ENCODE measurements at places on chromosomes 1 and 21.

GRCh38 chr1:34740161-34740868 is 14.5 kb upstream of the GJB5 start:
- DNase-seq = no peak

DNA sequence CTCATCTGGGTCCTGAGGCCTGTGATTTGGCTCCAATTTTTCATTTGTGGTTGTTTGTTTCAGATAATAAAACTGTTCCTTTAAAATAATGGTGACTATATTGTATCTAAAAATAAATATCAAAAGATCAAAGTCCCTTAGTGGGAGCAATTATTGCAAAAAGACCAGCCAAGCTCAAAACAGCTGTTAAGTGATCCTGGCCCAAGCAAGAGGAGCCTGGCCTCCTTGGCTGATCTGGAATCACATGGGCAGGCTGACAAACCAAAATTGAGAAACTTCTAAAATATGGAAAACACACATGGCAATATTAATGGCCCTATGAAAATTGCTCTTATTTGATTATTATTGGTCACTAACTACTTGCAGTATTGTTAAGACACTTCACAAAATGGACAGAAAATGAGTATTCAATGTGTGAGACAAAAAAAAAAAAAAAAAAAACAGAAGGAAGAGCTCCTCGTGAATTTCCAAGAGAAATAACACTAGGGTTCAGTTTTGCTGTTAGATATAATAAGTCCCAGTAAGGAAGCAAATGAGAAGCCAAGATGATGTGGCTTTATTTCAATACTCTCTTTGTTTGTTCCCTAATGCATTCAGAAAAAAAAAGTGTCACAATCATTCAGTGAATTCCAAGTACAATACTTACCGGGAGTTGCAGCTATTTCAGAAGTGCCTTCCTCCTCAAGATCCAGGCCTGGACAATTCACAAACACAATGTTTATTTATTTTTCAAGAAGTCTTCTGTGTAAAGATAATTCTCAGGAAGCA is 105.1 kb downstream of the SEC16B start:
- DNase-seq = no peak

DNA sequence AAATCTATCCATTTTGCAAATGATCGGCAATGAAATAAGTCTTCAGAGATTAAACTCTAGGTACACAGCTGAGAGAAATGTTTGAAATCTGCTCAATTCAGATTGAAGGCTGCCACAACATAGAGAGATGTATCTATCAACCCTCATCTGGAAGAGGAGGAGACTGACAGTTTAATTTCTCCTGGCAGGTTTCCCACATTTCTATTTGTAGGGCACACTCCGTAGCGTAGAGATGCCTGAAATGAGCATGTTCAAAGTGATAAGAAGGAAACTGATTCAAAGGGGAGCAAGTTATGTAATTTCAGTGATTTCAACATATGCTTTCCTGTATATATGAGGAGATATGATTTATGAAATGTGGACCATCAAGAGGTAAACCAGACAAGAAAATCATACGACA is 44.1 kb downstream of the NIBAN1 start:
- no peak for DNase-seq

DNA sequence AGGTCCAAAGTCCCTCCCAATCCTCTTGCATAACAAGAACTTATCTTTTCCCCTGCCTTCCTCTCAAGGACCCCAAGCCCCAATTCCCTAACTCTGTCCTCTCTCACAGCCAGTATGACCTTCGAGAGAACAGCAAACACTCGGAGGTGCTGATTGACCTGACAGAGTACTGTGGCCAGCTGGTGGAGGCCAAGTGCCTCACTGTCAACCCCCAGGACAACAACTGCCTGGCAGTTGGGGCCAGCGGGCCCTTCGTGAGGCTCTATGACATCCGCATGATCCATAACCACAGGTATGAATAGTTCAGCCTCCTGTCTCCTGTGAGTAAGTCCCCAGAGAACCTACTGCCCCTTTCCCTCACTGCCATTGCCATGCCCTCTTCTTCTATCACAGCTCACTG is 29.9 kb upstream of the TMEM222 start:
- no peak for DNase-seq

DNA sequence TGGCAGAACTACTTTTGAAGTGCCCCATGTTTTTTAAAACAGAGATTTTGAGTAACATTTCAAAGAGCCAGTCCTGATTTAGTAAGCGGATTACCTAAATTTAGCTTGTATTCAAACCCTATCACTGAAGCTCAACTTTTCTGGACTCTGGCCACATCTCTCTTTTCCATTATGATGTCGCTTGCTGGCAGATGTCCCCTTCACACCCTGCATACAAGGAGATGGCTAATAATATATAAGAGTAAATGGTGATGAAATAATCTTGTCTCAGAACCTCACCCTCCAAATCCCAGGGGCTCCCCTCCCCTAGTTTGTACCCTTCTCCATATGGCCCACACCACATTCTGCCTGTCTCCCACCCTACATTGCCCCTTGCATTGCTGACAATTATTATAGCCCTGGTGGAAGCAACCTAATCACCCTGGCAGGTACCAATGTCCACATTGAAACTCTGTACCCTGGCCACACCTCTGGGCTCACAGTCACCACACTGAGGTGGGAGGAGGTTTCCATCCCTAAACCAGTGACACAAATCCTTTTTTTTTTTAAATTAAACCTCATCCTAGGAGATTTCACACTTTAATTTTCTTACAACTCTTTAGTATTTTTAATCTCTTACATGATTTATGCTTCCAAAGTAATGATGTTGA is 106.0 kb upstream of the SYT6 start:
- DNase-seq = no peak

GRCh38 chr1:110136911-110137310 is 13.4 kb upstream of the SLC6A17 start:
- peak; percentile 45 for DNase-seq

- DNase-seq = no peak
Measured at GRCh38 chr1:204126956-204127355, 24.9 kb downstream of the ETNK2 start.

- peak; percentile 47 for DNase-seq
Measured at GRCh38 chr21:42674351-42674940, 21.0 kb downstream of the PDE9A start.

DNA sequence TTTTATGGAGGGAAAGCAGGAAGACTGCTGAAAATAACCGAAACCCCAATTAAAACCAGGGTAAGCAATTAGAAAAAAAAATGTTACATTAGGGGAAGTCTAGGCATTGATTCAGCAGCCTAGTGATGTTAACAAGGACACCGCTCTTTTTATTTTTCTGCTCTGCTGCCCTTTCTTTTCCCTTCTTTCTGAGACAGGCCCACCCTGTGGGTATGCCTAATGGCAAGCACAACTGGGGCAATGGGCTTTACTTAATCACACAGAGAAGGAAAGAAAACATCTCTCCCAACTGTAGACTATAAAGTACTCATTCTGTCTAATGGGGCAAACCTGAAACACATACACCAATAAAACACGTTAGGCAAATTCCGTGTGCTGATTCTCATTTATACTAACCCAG is 69.6 kb downstream of the GBP6 start:
- DNase-seq = no peak

GRCh38 chr1:228339059-228339704 is 67.5 kb downstream of the TRIM11 start:
- no peak for DNase-seq

GRCh38 chr1:204357551-204358490 is 1.9 kb downstream of the PLEKHA6 start:
- DNase-seq = no peak

DNA sequence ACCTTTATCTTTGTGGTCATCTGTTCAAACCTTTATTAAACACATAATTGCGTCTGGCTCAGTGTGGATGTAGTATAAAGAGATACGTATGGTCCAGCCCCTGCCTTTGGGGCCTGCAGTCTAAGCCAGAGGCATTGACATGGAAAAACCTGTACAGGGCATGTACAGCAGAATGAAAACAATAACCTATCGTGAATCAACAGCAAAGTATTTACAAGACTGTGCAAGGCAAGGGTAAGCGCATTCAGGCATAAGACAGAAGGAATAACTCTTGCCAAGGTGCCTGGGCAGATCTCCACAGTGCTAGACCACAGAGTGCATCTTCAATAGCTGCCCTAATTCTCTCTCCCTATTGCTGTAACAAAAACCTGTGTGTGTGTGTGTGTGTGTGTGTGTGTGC is 35.5 kb downstream of the KIRREL1 start:
- DNase-seq = no peak

- peak; percentile 25 for DNase-seq
Measured at GRCh38 chr1:229972600-229973296, 94.3 kb upstream of the GALNT2 start.

- DNase-seq = no peak
Measured at GRCh38 chr1:153659656-153660055, 1.2 kb downstream of the SNAPIN start.

DNA sequence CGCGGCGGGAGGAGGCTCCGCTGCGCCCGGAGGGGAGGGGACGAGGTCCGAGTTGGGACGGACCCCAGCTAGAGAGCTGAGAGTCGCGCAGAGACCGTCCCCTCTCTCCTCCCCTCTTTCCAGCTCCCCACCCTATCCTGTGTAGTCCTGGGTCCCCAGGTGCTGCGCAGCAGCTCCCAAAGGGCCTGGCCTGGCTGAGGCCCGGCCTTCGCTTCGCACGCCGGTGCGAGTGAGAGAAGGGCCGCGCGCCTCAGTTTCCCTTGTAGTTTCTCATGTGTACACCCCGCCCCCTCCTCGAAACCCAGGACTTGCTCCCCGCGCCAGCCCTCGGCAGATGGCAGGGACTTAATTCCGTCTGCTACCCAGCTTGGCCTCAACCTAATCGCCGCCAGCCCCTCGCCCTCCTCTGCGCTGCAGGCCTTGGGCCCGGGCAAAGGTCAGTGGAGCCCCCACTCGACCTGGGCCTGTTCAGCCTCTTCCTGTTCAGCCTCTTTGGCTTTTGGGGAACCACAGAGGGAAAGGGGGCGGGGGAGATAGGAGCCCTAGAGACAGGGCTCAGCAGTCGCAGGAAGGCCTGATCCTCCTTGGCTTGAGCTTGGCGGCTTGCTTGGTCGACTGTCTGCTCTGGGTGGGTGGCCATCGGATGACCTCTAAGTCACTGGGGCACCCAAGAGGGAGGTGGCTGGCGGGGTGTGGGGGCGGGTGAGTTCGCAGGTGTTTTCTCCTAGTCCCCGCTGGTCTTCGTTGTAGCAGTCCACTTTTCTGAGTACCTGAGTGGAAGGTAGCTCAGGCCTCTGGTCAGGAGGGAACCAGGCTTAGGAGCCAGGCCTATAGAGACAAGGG is 1.0 kb downstream of the ZNF687 start:
- no peak for DNase-seq

- no peak for DNase-seq
Measured at GRCh38 chr21:31788581-31788980, 56.7 kb upstream of the SCAF4 start.

DNA sequence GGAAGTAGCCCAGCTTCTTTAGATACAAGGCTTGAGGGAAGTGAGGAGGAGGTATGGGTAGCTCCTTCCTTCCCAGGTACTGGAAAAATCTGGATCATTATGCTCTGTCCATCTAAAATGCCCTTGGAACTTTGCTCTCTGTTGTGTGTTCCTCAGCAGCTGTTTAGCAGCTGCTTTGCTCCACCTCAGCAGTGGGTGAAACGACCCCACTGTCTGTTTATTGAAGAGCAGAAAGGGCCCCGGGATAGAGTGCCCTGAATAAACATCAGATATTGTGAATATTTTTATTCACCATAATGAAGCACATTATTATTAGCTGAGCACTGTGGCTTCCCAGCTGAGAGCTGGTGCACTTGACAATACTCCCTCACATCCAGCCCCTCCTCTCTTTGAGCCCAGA is 237.9 kb downstream of the PBX1 start:
- no peak for DNase-seq

- no peak for DNase-seq
Measured at GRCh38 chr1:90726986-90727480, 9.9 kb upstream of the BARHL2 start.

- no peak for DNase-seq
Measured at GRCh38 chr1:212915245-212916091, 34.9 kb upstream of the VASH2 start.

- DNase-seq = no peak
Measured at GRCh38 chr1:51693419-51694155, 76.7 kb downstream of the OSBPL9 start.

- no peak for DNase-seq
Measured at GRCh38 chr1:87329051-87329525, 408 bp downstream of the LMO4 start.

DNA sequence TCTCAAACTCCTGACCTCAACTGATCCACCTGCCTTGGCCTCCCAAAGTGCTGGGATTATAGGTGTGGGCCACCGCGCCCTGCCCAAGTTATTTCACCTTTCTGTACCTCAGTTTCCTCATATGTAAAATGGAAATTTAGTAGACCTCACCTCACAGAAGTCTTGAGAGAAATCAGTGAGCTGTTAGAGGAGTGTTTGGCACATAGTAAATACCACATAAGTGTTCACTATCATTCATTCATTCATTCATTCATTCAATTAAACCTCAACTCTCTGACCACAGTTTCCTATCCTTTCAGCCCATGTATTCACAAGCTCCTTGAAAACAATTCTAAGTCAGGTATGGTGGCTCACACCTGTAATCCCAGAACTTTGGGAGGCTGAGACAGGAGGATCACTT is 3.8 kb upstream of the FGR start:
- no peak for DNase-seq

GRCh38 chr21:34336245-34336644 is 27.6 kb upstream of the KCNE2 start:
- DNase-seq = no peak

DNA sequence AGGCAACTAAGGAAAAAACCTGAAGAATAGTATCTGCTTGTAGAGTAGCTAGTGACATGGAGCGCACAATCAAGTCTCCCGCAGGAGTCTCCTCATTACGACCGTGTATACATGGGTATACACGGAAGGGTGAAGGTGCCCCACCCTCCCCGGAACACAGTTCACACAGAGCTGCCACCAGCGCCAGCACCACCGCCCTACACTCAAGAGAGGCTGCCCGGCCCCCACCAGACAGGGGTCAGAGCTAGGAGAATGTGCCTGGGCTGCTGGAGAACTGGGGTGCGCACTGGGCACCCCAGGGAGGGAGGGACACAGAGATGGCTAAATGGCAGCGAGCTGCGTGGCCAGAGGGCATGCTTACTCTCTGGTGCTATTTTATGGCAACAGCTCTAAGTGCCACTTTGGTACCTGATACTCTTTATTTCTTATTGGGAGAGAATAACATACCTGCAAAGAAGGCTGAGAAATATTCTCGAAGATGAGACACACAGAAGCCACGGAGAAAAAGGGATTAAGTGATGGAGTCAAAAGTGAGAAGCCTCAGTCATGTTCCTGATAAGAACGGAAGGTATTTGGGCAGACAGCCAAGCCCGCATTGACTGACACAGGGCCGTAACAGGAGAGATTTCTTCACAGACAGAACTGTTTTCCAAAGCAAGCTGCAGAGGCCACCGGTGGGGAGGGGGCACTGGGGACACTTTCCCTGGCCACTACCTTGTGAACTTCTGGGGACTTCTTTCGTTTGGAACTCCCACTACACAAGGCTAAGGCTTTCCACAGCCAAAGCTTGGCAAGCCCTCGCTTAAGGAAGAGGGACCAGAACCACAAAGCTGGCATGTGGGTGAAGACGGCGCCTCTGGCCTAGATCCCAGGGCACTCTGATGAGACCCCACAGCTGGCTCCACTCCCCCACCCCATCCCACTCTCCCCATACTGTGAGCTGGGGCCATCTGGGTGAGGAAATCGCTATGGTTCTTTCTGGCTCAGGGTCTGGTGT is 108.0 kb downstream of the PGBD5 start:
- no peak for DNase-seq
